ENCODE measurements at places on chromosomes 3 and 15.

- DNase-seq: no peak
Observed at GRCh38 chr3:45712434-45713110, 23.4 kb downstream of the SACM1L start.

GRCh38 chr3:187641320-187642016, 28.7 kb downstream of the SST start:
- no peak for DNase-seq

- DNase-seq: no peak
Observed at GRCh38 chr3:19734453-19734852, 199.6 kb downstream of the EFHB start.

- no peak for DNase-seq
Observed at GRCh38 chr3:184259396-184259877, 1.9 kb downstream of the CAMK2N2 start.

DNA sequence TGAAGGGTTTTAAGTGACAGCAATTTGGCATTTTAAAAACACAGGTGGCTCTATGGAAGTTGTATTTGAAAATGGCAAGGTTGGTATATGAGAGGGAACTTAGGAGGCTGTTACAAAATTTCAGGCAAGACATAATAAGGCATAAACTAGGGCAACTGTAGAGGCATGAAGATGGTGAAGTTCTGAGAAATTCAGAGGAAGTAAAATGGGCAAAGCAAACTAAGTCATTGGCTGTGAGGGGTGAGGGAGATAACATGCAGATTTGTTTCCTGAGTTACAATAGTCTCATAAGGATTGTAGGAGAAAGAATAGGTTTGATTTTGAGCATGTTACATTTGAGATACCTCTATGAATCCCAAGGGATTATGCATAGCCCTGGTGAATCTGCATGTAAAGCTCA, 302.9 kb upstream of the ARHGEF26 start:
- no peak for DNase-seq

DNA sequence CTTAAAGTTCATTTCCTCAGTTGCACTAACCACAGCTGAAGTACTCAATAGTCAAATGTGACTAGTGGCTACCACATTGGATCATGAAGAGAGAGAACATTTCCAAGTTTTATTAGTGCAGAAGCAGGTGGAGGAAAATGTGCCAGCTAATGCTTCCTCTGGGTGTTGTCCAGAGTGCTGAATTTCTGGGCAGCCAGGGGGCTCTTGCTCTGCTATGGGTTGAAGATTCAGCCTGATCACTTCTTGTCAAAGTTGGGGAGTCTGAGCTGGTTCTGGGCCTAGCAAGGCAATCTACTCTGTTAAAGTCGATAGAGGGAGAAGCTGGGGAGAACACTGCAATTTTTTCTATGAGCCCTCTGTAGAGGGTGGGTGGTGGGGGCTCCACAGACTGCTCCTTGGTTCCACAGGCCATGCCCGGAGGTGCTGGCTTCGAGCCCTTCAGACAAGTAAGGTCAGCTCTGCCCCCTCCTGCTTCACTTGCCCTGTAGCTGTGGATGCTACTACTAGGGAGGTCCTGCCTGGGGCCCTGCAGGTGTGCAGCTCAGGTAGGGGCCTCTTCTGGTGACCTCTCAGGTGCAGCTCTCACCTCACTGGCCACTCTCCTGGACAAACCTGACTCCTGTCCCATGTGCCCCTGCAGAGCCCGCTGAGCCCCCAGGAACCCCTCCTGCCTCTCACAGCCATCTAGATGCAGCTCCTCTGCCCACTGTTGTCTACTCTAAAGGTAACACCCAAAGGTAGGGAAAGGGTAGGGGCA, 8.2 kb downstream of the ALG3 start:
- DNase-seq: no peak

Data from Right ventricle myocardium inferior (tissue), 1 donor.